ENCODE measurements at places on chromosomes 7 and 10.
A peak's percentile ranks its signal among the peaks of the same experiment; 100 is the strongest.

DNA sequence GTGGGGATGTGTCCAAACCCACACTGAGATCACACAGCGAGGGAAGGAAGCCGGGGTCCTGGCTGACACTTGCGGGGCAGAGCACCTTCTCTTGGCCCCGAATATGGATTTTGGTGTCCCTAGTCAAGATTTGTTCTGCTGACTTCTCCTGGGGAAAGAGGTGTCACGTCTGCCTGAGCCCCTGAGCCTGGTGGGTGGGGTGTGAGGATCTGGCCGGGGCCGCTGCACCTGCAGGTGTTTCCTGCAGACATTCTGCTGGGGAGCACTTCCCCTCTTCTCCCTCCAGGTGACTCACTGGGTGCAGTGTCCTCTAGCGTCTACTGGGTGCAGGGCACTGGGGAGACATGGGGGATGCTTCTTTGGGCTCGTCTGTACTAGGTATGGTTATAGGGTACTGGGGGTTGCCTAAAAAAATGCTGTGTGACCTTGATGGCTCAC is 99.2 kb downstream of the GRK5 start:
- DNase-seq: peak; percentile 90

DNA sequence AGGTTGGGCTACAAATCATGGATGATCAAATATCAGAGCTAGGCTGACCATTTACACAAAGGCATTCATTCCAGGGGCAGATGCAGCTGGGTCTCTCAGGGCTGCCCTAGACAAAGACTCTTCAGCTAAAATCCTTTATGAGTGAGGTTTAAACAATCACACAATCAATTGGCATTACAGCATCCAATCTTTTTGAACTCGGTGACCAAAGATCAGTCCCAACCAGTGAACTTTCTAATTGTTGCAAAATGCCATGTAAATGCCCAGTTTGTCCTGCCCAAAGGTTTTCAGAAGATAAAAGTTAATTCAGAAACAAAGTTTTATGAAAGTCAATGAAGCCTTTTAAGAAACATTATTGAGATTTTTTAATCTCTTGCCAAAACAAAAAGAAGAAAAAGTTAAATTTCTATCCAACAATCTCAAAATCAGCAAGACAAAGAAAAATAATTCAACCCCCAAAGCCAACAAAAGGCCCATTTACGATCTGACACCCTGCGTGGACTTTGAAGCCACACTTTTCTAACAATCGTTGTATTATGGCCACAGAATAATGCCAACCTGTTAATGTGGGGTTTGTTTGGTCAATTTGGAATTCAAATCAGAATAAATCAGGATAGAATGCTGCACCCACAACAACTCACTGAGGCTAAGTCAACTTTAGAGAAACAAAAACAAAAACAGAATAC is 40.9 kb downstream of the GPR37 start:
- DNase-seq: no peak

DNA sequence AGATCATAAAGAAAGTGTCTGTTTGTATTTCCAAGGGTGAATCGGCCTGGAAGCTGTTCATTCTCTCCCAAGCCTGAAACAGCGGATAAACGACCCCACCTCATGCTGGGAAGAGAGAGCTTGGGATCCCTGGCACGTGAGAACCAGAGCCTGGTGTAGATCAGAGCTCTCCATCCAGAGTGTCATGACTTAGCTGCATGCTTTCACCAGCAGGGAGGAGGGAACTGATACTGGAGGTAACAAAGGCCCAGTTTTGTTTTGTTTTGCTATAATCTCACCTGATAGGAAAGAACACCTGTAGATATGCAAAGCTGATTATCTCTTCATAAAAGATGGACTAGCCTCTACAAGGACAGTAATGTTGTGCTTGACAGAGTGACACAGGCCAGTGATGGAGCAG is 236.6 kb downstream of the POM121L12 start:
- DNase-seq: no peak

DNA sequence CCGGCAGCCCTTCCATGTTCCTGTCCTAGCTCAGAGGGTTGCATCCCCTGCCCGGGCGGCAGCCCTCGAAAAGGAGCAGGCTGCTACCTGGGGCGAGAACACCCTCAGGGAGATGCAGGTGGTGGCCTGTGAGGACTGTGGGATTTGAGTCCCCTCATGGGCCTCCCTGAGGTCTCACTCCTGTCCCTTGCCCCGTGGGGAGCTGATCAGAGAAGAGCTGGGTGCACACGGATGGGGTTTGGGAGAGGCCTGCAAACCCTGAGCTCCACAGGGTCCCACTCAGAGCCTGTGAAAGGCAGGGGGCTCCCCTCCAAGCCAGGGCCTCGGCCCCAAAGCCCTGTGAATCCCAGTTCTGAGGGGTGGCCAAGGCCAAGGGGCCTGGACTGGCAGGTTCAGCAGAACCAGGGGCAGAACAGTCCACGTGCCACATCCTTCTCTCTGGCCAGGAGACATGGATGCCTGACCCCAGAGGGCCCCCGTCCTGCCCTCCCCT is 424 bp upstream of the CYP2W1 start:
- DNase-seq: no peak

DNA sequence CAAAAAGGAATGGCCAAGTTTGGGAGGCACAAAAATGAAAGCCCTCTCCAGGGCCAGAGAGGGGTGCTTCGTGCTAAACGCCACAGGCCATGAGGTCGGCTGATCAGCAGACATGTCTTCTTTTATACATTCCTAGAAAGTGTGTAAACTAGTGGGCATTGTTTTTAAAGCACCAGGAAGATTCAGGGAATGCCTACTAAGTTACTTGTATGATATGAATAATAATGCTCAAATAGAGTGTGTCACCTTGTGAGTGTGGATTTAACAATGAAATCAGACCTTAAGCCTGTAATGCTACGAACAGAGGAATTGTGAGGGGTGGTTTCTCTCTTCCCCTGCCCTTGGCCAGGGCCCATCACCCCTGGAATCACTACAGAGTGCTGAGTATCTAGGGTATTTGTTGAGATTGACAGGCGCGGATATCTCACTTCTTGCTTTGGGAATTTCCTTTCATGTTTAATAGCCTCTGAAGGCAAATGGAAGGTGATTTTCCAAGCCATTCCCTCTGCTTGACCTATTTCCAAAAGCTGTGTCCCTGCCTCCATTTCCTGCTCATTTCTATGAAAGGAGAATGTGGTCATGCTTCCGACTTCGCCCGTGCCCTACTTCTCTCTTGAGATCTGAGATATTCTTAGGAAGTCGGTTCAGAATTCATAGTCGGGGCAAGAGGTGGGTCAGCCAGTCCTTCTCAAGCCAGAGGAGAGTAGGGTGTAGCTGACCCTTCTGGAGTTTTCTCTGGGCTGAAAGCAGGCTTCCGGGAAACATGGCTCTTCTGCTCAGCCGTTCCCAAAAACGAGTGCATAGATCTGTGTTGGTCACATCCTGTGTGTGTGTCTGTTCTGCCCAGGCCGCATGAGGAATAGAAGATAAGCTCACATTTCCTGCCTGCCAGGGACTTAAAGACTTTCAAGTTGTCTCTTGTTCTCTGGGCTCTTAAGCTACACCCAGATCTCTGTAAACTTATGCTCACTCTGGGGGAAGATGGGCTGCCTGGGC is 167.8 kb upstream of the ITGB1 start:
- DNase-seq: peak; percentile 86

- DNase-seq: no peak
Observed at GRCh38 chr10:29346296-29347001, 57.6 kb downstream of the LYZL1 start.

DNA sequence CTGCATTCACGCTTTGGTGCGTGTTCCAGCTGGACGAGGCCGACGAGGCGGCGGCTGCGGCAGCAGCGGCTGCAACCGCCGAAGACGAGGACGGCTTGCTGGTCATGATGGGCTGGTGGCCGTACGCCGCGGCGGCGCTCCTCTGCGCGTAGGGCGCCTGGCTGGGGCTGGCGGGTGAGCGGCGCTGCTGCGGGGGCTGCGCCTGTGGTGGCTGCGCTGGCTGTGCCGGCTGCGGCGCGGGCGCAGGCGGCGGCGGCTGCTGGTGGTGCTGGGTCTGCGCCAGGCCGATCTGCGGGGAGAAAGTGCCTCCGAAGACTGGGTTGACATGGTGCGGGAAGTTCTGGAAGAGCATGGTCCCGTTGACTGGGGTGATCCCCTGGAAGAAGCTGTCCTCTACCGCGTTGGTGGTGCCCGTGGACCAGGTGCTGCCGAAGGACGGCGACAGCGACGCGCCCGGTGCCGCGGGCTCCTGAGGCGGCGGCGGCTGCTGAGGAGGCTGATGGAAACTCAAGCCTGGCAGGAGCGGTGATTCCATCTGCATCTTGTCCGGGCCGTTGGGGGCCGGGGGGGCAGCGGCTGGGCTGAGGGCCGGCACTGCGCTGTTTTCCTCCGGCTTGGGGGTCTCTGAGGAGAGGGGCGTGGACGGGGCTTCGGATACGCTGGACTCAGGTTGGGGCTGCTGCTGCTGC is 51.1 kb downstream of the CPEB3 start:
- no peak for DNase-seq

DNA sequence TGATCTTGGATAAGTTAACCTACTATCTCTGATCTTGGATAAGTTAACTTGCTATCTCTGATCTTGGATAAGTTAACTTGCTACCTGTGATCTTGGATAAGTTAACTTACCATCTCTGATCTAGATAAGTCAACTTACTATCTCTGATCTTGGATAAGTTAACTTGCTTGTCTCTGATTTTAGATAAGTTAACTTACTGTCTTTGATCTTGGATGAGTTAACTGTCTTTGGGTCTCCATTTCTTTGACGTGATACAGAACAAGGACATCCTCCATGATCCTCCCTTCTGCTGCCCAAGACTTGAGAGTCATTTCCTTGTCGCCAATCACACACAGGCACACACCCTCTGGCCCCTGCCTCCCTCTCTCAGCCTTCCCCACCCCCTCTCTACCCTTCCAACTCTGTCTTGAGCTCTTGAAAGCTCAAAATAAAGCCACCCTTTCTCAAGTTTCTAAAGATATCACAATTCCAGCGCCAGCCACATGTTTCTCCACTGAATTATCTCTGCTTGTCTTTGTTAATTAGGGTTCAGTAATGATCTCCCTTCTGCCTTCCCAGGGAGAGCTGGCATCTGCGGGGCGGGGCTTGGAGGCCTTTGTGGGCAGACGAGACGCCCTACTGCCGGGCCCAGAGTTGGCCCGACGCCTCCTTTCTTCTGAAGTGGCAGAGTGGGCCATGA is 85.1 kb upstream of the GTF2I start:
- no peak for DNase-seq

GRCh38 chr7:29370531-29371314 is 176.1 kb downstream of the CHN2 start:
- no peak for DNase-seq

DNA sequence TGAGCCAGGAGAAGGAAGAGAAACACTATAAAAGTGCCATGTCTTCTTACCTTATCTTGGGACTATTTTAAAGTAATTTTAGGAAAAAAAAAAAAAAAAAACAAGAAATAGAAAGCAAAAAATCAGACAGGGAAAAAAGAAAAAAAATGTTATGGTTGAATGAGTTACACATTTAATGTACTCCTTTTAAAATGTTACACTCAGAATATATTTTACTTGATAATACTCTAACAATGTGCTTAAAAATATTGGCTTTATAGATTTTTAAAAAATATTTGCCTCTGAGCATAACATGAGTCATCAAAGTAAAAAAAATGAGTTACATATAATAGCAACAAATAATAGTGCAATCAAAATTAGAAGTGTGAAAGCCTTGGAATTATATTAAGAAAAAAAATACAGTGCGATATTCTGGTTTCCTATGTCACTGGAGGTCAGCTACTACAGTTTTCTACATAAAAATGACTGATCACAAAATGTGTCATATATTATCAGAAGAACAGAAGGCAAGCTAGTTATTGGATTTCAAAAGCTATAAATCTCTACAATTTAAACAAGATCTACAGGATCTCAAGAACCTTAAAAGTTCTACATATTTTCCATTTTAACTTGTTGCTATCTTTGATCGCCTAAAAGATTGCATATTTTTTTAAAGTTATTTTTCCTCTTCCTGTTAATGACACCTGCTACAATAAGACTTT is 231.1 kb upstream of the CCDC6 start:
- no peak for DNase-seq

DNA sequence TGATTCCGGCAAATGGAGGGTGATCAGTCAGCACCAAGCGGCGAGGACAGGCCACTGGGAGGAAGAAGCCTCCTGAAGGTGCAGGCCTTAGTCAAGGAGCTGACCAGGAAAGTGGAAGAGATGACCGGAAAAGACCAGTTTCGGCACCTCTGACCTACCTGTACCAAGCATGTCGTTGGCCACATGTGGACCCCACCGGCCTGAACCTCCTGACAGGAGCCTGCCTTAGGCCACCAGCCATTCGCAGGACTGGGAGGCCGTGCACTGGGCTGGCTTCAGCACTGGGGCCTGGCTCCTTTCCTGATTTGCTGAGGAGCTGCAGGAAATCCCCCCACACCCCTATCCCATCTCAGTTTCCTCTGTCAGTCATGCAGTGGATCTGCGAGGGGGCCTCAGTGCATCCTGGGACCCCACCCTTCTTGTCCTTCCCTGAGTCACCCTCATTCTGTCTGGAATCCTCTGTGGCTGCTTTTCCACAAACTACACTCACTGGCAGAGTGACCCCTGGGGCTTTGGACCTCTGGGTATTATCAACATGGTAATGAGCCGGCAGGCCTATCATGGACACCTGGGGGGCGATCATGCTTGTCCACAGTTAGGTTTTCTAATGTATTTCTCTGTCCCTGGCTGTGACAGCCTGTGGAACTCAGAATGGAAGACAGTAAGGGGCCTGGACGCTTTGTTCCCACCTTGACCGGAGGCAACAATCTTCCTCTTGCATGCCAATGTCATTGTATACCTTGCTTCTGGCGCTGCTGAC is 33.0 kb downstream of the RAMP3 start:
- DNase-seq: no peak

DNA sequence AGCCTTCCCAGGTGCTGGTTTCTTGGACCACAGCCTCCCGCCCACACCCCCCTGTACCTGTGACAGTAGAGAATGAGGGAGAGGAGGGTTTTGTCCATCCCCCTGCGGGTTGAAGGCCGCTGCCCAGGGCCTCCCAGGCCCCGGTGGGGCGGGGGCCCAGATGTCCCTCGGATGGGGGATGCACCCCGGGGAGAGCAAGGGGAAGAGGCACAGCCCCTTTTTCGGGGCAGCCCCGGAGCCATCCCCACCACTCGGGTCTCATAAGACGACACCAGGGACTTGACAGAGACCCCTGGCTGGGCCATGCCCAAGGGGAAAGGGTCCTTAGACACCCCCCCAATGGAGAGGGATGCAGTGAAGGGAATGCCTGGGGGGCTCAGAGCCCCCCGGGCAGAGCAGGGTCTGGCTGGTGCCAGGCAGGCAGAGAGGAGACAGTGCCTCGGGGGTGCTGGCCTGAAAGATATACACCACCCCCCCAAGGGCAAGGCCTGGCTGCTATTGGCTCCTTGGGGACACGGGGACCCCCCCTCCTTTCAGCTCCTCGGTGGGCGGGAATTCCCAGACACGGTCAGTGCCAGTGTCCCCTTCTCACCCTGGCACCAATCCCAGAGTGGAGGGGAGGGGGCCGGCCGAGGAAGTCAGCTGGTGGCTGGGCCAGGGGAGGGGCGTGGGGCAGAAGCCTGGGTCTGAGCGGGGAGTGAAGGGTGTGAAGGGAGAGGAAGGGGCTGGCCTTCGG is 3.7 kb upstream of the SPACDR start:
- no peak for DNase-seq
